Posterior cingulate gyrus (tissue), 11 donors: ENCODE measurements at places on chromosomes 16 and 17.
A peak's percentile ranks its signal among the peaks of the same experiment; 100 is the strongest.

DNA sequence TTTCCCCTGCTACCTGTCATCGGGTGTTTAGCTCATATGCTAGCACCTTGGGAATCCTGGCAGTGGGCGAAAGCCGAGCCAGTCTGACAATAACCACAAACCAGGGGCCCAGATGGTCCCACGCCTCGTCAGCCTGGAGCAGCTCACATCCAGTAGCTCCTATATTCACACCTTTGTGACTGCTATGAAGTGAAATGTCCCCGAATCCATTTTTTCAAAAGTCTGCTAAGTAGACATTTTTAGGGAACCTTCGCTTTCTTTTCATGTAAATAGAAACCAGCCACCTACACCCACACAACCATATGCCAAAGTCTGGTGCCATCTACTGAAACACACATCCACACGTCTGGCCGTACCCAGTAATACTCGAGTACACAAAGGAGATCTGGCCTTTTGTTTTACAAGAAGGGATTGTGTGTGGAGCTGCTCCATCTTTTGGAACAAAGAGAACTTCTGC lies 176.8 kb downstream of the SLC39A11 start:
- peak; percentile 92 for DNase-seq

DNA sequence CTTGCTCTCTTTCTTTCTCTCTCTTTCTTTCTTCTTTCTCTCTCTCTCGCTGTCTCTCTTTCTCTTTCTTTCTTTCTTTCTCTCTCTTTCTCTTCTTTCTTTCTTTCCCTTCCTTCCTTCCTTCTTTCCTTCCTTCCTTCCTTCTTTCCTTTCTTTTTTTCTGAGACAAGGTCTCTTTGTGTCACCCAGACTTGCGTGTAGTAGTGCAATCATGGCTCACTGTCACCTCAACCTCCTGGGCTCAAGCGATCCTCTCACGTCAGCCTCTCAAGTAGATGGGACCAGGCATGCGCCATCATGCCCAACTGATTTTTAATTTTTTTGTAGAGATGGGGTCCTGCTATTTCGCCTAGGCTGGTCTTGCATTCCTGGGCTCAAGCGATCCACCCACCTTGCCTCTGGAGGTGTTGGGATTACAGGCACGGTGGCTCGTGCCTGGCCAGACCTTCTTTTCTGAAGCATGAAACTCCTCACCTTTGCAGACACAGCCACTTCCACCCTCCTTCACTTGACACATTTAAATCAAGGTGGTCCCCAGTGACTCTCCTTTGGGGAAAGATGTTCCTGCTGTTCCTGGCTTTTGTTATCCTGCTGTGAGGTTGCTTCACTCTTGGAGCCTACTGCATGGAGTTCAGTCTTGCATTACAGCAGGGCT lies 26.8 kb upstream of the NKD1 start:
- no peak for DNase-seq

DNA sequence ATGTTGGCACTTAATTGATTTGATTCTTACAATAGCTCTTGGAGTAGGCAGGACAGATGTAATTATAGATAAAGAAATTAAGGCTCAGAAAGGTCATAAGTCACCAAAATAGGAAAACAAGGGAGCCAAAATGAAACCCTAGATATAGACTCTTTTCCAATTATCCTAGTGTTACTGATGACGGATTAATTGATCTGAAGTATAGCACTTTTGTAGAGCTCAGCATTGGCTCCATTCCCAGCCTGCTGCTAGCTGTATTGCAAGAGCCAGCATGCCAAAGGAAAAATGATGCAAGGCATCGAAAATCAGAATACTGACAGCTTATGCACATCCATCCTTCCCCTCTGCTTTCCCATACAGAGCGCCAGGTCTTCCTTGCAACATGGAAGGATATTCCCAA lies 21.6 kb upstream of the RASL10B start:
- DNase-seq = no peak

- no peak for DNase-seq
These were observed 2.1 kb upstream of the SPG7 start for GRCh38 chr16:89506113-89506504.

GRCh38 chr17:50818921-50819657 lies 16.3 kb upstream of the WFIKKN2 start:
- peak; percentile 35 for DNase-seq

- DNase-seq = no peak
These were observed 115.2 kb downstream of the PITPNC1 start for GRCh38 chr17:67492251-67492740.

- no peak for DNase-seq
These were observed 72.9 kb downstream of the MRM1 start for GRCh38 chr17:36674278-36674650.

DNA sequence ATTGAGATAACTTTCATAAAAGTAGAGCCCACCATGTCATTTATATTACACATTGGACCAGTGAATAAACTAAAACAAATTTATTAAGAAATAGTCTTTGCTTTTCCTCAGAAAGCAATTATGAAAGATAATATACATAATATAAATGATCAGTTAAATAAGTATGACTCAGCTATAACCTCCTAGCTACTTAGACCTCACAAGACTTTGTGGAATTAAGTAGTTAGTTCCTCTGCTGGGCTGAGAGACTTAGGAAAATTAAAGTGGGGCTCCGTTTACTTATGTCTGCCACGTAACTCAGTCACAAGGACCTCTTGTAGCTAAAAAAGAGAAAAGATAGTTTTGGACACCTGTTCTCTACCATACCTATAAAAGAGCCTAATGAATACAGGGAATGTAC lies 76.9 kb downstream of the MRTFB start:
- no peak for DNase-seq
